ENCODE measurements at places on chromosomes 3 and 15. TPM values are rescaled to one million over a fixed set of nuclear protein-coding genes. Genes with fewer than 3 reads are reported as not detected.

The NOX5 gene
- polyA plus RNA-seq, result 0.36 TPM

The SLC22A14 gene
- polyA plus RNA-seq, result 0.11 TPM

The GABRR3 gene
- not detected for polyA plus RNA-seq

The SEMA5B gene
- polyA plus RNA-seq, result 26.1 TPM

The GOLGA8J gene
- 0.93 TPM for polyA plus RNA-seq

The LTK gene
- 12.7 TPM for polyA plus RNA-seq

The SLC26A6 gene
- polyA plus RNA-seq, result 7.6 TPM

The RFC4 gene
- polyA plus RNA-seq, result 24.2 TPM

The SMAD3 gene
- 22.3 TPM for polyA plus RNA-seq

The NAA80 gene
- 7.2 TPM for polyA plus RNA-seq

- no peak for DNase-seq
Observed at GRCh38 chr3:60972599-60972998, 278.7 kb downstream of the FHIT start.

GRCh38 chr3:131762981-131763564 lies 260.3 kb upstream of the MRPL3 start:
- no peak for DNase-seq

GRCh38 chr3:155462672-155463071 lies 169.2 kb upstream of the STRIT1 start:
- DNase-seq, result no peak

DNA sequence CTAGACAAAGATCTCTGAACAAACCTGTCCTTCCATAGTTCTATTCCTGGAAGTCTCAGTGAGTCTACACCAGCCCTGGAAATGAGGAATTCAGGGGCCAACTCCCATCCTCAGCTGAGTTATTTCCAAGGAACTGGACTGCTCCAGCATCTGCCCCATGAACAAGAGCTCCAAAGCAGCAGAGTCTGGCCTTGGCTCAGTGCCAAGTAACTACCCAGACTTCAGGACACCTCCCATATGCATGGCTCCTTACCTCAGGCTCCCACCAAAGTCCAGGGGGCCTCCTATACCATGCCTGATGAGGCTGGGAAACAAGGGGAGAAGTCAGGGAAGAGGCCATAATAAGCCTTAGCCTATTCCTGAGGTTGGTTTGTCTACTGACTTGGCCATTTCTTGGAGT lies 45.0 kb downstream of the FAIM start:
- DNase-seq, result no peak

- no peak for DNase-seq
Observed at GRCh38 chr3:179622023-179622422, 17.4 kb downstream of the NDUFB5 start.

DNA sequence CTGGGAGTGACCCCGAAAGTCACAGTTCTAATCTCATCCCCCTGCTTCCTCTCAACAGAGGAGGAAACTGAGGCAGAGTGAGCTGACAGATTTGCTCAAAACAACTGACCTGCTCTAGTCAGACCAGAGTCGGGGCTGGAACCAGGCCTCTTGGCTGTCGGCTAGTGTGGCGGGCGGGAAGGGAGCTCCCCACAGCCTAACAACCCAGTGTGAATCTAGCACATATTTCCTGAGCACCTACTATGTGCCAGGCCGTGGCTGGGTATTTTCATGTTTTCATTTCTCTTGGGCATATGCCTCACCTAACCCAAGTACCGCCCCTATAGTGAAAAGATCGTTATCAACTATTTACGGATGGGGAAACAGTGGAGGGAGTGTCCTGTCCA lies 27.2 kb downstream of the GRIP2 start:
- no peak for DNase-seq

GRCh38 chr3:42635111-42635510 lies 18.4 kb upstream of the ZBTB47 start:
- no peak for DNase-seq

DNA sequence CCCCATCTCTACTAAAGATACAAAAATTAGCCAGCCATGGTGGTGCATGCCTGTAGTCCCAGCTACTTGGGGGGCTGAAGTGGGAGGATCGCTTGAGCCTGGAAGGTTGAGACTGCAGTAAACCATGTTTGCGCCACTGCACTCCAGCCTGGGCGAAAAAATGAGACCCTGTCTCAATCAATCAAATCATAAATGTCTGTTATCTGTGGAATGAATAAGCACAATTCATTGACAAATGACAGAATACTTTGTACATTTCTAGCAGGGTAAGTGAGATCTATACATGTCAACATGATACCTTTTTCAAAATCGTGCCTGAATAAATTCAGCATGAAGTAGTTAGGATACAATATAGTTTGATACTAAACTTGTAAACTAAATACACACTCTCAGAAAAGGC lies 181.2 kb downstream of the FOXP1 start:
- DNase-seq, result no peak

GRCh38 chr15:92763459-92763858 lies 107.9 kb upstream of the FAM174B start:
- DNase-seq, result no peak

DNA sequence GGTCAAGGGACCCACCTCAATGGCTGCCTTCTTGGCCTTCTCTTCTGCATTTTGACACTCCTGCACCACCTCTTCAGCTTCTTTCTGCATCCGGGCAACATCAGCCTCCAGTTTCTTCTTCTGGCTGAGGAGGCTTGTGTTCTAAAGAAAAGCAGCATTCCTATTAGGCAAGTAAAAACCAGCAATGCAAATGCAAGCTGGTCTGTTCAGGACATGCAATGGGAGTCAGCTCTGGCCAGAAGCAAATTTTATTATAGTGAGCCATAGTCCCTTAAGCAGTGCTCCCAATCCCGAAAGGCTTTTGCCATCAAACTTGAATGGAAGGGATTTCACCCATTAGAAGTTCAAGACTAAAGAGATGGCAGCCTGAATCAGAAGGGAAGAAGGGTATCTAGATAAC lies 97.7 kb downstream of the HHLA2 start:
- DNase-seq, result no peak

DNA sequence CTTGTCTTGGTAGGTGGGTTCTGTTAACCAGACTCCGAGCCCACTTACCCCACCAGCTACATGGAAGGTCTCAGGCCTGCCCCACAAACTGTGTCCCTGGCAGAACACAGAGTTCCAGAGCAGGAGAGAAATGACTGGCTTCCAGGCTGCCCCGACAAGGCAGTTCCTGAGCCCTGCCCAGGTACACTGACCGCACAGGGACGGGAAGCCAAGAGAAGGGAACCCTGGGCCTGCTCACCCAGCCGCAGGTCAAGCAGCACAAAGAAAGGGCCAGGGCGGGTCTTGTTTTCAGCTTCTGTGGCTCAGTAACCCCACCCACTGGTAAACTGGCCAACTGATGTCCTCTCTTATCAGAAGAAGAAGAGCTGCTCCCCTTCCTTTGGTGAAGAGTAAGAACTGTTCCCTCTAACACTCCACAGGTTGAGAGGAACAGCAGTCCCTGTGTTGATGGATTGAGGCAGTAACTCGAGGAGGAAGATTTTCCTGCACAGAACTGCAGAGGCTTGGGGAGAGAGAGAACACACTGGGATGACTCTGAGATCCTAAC lies 68.4 kb downstream of the CRTC3 start:
- DNase-seq, result no peak

DNA sequence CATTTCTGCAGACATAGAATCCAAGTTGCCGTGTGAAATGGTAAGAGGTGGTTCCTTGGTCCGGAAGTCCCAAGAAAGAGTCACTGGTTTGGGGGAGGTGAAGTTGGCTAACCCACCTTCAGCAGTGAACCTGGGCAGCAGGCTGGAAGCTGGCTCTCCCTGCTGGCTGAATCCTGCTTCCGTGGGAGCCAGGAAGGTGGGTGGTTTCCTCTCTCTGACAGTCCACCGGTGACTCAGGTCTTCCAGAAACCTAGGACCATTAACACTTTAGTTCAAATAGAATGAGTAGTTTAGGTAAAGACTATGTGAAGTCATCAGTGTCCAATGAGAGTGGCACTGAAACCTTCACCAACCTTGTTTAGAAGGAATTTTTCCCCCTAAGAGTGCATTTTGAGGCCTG lies 87.4 kb upstream of the CACNA2D3 start:
- no peak for DNase-seq

DNA sequence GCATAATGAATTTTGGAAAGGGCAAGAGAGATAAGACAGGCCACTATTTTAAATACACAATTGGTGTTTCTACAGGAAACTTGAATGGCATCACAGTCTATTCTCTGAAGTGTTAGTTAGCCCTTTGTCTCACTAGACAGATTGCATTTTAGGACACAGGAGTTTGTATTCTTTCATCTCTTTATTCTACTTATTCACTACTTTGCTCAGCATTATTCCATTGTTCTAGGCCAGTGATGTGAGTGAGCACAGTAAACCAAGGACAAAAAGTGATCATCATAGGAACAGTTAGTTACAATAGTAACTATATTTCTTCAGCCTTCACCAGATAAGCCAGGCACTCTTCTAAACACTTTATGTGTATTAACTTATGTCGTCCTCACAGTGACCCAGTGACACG lies 150.2 kb upstream of the SLCO3A1 start:
- no peak for DNase-seq

GRCh38 chr3:172537507-172538158 lies 14.4 kb upstream of the TNFSF10 start:
- no peak for DNase-seq

GRCh38 chr3:56488812-56489600 lies 20.7 kb upstream of the ERC2 start:
- peak; percentile 90 for DNase-seq

GRCh38 chr15:40595773-40596172 lies 1.7 kb downstream of the KNL1 start:
- no peak for DNase-seq

DNA sequence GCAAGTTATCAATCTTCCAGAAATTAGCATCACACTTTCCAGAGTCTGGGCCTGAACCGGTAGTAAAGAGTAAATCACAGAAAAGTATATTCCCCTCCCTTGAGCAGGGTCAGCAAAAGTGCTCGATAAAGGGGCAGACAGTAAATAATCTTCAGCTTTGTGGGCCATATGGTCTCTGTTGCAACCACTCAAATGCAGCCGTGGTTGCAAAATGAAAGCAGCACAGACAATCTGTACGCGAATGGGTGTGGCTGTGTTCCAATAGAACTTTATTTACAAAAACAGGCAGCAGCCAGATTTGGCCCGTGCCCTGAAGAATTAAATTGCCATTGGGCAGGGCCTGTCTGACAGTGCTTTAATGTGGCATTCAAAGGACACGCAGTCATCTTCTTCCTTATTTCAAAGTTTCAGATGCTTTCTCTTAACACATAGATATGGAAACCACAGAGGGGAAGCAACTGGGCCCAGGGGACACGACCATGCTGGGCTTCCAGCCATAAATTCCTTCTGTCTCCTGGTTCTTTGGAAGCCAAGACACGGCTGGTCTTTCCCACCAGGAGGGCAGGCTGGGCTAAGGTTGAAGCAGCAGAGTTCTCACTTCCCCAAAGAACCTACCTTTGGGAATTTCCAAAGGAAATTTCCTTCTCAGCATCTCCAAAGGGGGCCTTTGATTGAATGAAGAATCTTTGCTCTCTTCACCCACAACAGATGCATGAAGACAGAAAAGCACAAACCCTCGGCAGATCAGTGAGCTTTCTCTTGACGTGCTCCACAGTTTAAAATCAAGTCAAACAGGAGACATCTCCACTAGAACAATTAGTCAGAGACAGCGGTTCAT lies 489.8 kb upstream of the PROK2 start:
- DNase-seq, result peak; percentile 66

DNA sequence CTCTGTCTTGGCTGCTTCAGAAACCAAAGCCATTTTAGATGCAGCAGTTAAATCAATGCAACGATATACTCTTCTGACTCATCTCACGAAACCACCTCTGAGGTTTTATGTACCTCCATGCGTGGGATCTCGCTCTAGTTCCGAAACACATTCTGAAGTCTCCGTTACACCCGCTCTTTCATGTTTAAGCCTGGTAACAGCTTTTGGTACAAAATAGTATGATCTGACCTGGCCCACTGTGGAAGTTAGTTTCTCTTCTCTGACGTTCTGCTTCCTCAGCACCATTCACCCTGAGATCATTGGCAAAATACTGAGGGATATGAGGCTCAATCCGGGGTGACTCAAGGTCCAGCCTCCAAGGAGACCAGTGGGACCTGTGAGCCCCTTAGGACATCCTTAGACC lies 121.9 kb downstream of the TMEM266 start:
- DNase-seq, result no peak
